ENCODE measurements at places on chromosomes 5 and 9.

DNA sequence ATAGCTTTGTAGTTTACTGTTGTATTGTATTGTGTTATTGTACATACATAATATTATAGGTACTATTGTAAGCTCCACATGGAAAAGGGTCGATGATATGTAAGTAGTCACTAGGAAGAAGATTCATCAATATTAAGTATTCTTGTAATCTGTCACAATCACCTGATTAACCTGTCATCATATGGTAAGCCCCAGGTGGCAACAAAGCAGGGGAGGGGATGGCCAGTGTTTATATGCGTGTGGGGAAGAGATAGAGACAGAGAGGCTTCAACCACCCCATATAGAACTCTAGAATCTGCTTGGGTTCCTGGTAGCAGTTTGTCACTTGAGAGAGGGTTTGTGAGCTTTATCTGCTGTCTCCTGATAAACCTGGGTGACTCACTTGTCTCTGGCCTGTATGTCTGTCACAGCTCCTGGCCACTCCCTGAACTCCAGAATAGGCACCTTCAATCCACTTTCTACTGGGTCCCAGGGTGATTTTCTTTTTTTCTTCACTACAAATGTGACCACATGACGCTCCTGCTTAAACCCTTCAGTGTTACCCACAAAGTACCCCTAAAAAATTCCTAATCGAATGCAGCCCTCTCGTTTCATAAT is 48.9 kb upstream of the CPEB4 start:
- no peak for DNase-seq

DNA sequence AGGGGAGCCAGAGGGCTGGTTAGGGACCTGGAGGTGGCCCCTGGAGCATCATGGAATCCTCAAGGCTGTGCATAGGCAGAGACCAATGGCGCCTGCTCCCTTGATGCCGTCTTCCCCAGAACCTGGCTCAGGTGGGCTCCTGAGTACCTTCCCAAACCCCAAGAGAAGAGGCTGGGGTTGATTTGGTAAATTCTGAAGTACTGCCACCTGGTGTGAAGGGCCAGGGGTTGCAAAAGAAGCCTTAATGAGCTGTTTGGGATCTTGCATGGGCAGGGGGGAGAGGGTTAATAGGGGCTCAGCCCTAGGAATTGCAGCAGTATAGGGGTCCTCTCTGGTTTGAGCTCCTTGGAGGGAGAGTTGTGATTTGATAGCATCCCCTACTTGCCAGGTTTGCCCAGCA is 52.1 kb downstream of the CYSTM1 start:
- DNase-seq = no peak

- no peak for DNase-seq
Observed at GRCh38 chr5:119212676-119213075, 141.8 kb downstream of the DMXL1 start.

DNA sequence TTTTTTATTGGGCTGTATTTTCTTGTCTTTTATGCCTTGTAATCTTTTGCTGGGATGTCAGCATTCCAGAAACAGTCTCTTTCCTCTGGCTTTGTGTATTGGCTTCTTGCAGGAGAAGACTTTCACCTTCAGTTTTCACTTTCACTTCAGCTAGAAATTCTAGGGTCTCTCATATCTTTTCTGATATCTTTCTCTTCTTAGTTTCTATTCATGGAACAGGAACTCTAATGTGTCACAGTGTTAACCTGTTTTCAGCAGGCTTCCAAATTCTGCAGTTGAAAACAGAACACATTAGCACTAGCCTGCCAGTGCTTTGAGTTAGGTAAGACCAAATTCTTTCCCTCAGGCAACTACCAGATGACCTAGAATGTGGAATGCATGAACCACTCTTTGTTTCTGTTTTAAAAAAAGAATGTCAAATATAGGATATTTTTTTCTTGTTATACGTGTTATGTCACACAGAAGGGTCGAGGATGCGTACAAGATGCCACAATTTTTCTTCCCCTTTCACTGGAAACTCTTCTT is 164.7 kb downstream of the TUSC1 start:
- DNase-seq = no peak

DNA sequence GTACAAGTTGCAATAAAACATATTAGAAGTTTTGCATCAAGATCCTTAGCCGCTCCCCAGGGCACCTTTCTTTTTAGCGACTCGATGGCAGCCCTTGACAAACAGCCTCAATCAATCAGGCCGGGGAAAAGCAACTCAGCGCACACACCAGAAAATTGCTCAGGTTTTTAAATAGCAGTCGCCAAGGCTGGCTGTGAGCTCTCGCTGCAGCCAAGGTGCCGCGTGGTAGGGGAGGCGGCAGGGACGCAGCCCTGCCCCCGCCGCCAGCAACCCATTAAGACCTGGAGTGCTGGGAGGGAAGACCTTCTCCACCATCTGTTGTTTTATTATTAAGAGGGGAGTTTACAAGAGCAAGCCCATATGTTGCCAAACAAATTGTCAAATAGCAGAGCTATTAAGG is 22.6 kb downstream of the ASS1 start:
- DNase-seq = no peak

DNA sequence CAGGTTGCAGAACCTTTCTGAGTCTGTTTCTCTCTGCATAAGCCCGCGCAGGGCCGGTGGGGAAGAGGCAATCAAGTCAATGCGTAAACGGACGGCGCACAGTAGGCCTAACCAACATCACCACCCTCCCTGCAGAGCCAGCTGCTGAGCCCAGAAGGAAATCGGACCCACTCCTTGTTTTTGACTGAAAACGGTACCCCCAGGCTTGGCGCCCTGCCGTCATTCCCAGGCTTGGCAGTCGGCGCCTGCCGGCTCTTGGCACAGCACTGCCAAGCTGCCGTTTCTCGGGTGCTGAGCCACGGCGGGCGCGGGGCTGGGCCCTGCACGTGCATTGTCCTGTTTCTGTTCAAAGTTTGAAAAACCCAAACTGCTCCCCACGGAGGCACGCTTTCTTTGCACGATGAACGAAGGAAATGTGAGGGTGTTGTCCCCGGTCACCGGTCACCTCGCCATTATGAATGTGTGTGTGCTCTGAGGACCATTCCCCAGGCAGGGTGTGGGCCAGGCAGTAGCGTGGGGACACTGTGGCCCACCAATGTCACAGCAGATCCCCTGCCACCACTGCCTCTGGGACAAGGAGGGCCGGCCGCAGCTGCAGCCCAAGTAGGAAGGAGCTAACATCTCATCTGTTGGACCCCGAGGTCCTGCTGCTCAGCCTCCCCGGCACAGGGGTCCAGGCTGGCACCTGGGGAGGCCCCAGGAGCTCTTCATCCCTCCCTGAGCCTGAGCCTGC is 20.1 kb downstream of the FIBCD1 start:
- no peak for DNase-seq

- DNase-seq = no peak
Observed at GRCh38 chr9:88013035-88013434, 38.7 kb upstream of the CDK20 start.

DNA sequence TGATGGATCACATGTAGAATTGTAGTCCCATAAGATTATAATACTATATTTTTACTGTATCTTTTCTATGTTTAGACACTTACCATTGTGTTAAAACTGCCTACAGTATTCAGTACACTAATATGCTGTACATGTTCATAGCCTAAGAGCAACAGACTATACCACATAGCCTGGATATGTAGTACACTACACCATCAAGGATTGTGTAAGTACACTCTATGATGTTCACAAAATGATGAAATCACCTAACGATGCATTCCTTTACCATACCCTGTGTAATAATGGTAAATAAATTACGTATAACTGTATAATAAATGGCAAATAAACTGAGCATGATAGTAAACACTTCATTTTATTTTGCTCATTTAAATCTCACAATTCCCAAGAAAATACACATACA is 60.3 kb downstream of the RICTOR start:
- DNase-seq = no peak

DNA sequence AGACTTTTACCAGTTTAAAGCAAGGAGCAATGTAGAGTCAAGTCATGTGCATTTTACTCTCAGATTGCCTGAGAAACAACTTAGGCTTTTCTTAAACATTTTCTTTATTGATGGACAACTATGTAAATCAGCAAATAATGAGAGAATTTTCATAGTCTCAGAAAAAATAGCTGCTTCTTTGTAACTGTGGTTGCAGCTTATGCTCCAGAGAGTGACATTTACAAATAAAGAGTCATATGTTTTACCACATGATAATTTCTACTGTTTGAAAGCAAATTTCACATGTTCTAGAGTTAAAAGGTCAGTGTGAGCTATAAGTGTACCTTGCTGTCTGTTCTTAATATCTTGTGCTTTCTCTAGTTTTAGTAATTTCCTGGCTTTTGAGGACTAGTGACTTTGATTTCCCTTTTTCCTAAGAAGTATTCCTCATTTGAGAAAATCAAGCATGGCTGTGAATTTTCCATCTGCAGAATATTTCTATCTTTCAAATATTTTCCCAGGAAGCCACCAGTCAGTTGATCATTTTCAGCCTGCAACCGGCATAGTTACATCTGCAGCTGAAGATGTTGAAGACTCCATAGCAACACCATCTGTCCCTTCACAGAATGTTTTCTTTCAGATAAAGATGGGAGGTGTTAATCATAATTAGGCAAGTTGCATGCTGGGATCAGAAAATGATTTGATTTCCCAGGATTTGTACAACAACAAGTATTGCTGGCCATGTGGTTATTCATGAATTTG is 229.9 kb downstream of the SGCD start:
- no peak for DNase-seq

DNA sequence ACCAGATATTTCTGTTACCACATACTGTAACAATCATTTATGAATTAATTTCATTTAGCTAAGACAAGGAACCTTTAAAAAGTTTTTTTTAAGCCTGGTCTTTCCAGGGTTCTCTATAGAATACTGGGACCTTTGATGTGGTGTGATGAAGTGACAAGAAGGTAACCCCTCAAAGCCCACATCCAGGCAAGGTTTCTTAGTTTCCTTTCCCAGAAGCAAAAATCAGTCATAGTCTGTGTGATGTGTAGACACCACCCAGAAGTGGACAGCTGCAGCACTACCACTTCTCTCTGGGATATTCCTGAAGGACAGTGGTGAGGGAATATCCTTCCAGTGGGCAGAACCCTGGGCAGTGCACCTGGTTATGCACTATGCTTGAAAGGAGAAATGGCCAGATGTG is 115.6 kb downstream of the TTC39B start:
- no peak for DNase-seq

- DNase-seq = no peak
Observed at GRCh38 chr5:96433066-96433447, at the start of gene PCSK1. Gene PCSK1 (minus strand): TSS chr5:96433248. CDS start chr5:96433042, 206 bp downstream.

GRCh38 chr5:77172713-77173328 is 37.7 kb upstream of the PDE8B start:
- DNase-seq = no peak

- no peak for DNase-seq
Observed at GRCh38 chr5:32342656-32343055, 29.9 kb upstream of the MTMR12 start.

DNA sequence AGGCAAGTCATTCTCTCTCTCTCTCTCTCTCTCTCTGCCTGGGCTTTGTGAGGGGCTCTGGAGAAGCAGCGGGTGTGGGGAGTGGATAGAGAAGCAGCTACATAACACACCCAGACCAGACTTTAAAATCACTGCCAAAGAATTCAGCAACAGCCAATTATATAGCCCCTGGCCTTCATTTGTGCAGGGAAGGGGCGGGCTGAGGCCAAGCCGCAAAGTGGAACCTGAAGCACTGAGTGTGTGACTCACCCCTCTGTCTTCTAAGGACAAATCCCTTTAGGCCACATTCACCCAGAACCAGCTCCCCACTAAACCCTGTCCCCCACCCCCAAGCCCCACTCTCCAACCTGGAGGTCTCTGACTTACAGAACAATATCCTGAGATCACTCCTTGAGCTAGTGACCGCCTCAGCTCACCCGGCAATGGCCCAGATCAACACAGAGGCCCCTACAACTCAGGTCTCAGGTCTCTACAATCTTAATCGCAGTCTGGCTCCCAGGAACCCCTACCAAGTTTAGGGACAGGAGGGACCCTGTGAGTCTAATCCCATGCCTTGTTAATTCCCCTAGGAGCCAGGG is 6.0 kb downstream of the B4GALT1 start:
- no peak for DNase-seq

DNA sequence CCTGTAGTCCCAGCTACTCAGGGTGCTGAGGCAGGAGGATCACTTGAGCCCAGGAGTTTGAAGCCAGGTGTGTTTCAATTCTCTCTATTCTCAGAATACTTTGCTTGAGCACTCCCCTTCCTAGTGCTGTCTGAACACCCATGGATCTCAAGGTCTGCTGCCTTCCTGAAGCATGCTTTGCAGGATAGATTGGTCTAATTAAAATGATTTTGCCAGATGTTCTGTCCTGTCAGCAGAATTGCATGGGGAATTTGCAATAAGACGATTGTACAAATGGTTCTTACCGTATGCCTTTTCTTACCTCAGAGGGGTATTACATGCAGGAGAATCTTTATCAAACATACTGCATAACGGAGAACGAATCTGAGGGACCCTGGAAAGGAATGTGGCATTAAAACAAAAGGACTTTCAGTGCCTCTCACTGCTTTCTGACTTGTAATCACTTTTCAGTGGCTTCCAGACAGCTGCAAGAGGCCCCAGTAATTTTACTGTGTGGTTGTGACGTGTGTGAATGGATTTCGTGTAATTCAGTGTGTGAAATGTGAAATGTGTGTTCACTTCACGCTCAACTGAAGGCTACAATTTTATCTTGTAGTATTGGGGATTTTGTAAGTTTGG is 587.2 kb upstream of the SEMA6A start:
- DNase-seq = no peak

- no peak for DNase-seq
Observed at GRCh38 chr5:98482321-98483300, 290.9 kb upstream of the RGMB start.

GRCh38 chr9:113154471-113154870 is 3.7 kb downstream of the SLC31A2 start:
- no peak for DNase-seq

- DNase-seq = no peak
Observed at GRCh38 chr5:27706832-27707231, 668.4 kb upstream of the CDH9 start.

GRCh38 chr5:111853748-111854147 is 96.8 kb upstream of the NREP start:
- DNase-seq = no peak

- DNase-seq = no peak
Observed at GRCh38 chr5:147017191-147017590, 138.6 kb upstream of the PPP2R2B start.

- DNase-seq = no peak
Observed at GRCh38 chr9:81629440-81629839, 59.9 kb downstream of the TLE1 start.

- no peak for DNase-seq
Observed at GRCh38 chr5:16464664-16465543, 696 bp downstream of the ZNF622 start.

DNA sequence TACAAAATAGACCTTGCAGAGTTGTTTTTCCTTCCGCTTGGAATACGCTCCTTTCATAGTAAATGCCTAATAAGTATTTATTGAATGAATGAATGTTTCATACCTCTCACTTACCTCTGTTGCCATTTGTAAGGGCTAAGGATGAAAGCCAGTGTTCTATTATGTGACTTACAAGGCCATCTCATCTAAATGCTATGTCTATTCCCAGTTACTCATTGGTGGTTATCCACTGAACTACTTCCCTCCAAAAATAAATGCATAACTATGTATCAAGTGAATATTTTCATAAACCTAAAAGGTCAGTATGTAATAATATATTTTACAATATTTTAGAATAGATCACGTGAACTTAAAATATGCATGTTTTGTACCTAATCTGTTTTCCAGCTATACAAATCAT is 670.5 kb upstream of the RGMB start:
- DNase-seq = no peak

All from memory B cell (primary cell).